ENCODE measurements at places on chromosomes 13 and 19. TPM values are rescaled to one million over a fixed set of nuclear protein-coding genes. Genes with fewer than 3 reads are reported as not detected.

Gene CDX2
- total RNA-seq, result not detected

DNA sequence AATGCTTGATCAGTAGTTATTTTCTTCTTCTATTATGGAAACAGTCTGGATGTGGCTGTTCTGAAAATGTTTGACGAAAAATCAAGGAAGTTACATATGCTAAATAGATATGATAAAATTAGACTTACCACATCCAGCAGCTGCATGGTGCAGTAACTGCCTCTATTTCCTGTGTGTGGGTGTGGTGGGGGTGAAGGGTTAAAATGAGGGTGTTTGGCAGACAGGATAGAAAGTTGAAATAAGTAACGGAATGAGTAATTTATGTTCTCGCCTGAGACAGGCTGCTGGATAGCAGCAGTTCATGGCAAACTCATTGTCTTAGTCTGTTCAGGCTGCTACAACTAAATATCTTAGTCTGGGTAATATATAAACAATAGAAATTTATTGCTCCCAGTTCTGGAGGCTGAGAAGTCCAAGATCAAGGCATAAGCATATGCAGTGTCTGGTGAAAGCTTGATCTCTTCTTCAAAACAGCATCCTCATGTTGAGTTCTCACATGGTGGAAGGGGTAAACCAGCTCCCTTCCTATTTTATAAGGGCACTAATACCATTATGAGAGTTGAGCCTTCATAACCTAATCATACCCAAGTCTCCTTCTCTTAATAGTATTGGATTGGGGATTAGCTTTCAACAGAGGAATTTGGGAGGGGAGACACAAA is 1248.9 kb downstream of the SLITRK5 start:
- no peak for DNase-seq

DNA sequence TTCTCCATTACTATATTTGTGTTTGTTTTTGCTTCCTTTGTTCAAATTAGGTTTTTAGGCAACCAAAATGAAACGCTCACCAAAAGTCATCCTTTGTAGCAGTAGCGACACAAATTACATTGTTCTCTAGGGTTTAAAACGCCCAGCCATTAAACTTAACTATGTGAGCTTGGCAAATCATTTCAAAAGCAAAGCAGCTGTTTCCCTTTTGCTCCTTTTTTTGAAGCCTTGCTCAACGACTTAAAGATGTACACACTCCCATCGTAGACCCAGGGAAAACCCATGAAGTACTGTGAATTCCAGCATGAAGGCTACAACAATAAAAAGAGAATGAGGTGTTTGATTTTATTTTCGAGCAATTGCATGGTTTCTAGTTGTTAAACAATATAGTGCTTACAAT is 106.7 kb downstream of the RAP2A start:
- no peak for DNase-seq

- no peak for DNase-seq
Observed at GRCh38 chr19:16640951-16641350, 12.9 kb upstream of the MED26 start.

GRCh38 chr13:80486402-80486801 is 145.5 kb upstream of the SPRY2 start:
- no peak for DNase-seq

GRCh38 chr19:40623403-40624251 is 22.5 kb downstream of the LTBP4 start:
- DNase-seq, result no peak

DNA sequence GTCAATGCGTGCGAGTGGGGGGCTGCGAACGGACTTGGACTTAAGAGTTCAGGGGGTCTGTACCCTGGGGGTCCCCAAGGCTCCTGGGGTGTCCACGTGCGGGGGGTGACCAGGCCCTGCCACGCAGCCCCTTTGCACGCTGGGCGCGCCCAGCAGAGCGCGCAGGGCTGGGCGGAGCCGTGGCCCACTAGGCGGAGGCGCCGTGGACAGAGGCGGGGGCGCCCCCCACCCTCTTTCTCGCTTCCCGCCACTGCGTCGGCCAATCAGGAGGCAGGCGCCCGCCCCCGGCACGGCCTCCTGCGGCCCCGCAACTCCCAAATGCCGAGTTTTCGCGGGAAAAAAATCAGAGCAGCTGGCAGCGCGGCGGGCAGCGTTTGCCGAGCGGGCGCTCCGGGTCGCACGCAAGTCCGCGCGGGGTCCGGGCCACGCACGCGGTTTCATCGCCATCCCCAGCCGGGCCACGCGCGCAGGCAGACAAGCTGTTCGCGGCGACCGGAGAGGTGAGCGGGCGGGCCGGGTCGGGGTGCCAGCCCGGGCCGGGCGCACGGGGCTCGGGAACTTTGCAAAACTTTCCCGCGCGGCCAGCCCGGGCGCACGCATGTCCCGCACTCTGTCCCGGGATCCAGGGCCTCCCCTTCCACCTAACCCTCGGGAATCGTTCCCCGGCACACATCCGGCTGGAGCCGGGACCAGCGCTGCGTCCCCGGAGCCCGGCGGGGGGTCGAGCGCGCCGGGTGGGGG is at the start of gene UHRF1:
Gene UHRF1, plus strand, starts transcription at position 346 of the 741 bp plus-strand sequence. CDS start 1,385 bp downstream, outside the sequence.
- DNase-seq, result no peak

- DNase-seq, result no peak
Observed at GRCh38 chr19:49869009-49869483, 1.7 kb upstream of the PNKP start.

DNA sequence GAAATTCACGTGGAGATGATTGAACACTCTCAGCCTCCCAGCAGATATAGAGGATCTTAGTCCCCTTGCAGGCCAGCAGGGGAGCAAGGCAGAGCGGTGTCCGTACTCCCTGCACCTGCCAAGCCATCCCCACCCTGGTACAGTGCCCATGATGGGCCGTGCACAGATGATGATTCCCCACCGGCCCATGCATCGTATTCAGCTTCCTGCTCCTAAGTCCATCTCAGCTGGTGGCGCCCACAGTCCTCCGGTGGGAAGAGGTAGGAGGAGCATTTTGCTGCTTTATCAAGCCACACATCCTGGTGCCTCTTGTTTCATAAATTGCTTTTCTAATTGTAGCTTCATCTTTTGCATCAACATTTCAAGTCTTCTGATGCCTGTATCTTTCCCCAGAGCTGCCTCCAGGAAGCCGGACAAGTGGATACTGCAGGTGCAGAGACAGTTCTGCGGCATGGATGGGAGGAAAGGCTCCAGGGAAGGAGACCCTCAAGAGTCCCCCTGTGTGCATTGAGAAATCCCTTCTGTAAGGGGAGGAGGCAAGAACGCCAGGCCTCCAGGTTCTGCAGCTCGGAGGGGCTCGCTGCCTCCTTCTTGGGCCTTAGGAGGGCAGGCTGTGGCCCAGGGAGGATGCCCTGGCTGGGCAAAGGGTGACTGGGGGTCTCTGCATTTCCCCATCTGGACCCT is 55.3 kb downstream of the F2RL3 start:
- no peak for DNase-seq

DNA sequence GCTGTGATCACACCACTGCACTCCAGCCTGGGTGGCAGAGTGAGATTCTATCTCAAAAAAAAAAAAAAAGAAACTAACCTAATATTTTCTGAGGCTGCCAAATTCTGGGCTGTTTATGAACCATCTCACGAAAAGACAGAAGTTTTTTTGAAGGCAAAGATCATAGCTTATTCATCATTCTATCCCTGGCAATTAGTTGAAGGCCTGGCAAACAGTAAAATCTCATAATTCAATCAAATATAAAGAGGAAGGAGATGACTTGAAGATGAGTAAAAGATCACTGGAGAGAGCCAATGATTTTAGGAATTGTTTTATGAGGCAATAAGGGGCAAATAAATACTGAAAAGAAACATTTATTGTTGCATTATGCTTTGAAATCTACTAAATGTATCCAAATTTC is 216.5 kb downstream of the DCLK1 start:
- no peak for DNase-seq

DNA sequence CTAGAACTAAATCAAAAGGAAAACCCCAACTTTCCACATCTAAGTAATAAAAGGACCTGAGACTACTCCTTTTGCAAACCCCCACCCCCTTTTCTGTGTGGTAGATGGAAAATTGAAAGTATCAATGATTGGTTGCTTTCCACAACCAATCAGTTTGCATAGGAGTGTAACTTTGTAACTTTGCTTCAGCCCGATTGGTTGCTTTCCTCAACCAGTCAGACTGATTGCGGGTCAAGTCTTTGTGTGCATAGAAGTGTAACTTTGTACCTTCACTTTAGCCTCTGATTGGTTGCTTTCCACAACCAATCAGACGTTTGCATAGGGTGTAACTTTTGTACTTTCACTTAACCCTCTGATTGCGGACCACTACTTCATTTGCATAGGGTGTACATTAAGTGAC is 8.0 kb upstream of the B3GLCT start:
- no peak for DNase-seq

DNA sequence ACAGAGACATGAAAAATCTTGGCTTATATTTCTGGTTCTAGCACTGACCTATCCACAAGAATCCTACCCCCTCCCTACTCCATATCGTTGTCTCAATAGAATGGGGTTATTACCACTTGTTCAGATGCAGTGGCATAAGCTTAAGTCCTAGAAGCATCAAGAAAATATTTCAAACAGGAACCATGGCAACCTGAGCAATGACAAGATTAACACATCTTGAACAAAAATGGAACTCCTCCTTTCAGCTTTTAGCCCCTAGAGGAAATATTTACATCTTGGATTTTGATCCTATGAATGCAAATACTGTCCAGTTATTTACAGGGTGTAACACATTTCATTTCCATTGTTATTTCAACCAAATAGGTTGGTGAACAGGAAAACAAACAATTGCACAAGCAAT is 46.1 kb upstream of the TSC22D1 start:
- no peak for DNase-seq

DNA sequence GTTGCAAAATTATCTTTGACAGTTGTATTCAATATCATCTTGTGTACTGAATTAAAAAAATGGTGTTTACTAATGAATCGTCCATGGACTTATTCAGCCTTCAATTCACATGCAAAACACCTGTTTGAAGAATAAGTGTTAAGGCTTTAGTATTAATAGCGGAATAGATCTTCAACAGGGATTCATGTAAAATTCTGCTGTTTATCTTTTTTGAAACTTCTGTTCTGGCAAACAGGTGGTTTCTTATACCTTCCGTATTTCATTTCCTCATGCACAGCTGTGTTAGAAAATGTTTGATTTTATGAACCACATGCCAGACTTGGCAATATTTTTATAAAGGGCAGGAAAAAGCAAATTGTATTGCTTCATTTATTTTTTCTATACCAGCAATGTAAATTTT is 255.7 kb downstream of the DACH1 start:
- no peak for DNase-seq

Gene KLK1
- not detected for total RNA-seq

DNA sequence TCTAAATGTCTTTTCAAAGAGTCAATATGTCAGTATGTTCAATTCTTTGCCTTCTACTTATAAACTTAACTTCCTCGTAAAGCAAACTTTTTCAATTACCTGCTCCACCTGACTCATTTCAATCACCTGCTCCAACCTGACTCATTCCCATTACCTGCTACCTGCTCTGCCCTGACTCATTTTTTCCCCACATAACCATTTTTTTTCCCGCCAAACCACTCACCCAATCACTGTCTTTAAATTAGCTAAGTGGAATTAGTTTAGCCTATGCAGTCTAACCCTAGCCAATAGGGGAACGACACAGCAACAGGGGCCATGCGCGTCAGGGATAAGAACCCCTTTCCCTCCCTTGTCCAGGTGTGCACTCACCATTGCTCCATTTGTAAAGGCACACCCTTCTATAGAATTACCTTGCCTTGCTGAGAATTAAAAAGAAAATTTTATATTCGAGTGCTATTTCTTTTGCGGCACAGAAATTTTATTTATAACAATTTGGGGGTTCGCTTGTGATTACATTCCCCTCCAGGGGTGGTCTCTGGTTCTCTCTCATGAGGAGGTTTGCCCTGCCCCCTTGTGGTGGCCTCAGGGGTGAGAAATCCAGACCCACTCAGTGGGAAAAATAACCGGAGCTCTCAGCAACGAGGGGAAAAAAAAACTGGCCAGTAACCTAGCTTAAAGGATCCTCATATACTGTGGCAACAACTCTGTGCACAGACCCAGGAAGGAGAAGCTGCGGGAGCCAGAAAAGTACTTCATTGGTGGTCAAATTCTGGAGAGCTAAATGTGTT is 193.1 kb downstream of the ZNF486 start:
- no peak for DNase-seq
